ENCODE measurements at places on chromosomes 11 and 22.

DNA sequence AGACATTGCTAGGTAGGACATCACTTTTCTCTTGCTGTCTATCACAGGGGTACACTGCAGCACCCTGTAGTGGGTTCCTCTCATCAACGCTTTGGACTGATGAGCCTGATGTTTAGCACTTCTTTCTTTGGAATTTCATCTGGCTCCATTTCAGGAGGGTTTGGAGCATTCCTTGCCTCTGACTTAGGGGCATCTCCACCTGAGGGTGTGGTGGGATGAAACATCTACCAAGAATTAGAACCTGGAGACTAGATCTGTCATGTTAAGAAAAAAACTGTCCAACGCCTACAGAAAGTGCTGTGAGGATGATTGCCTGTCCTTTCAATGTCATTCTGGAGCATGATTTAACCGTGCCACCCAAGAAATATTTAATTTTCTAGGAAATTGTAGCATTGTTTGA is 648.4 kb downstream of the ETS1 start:
- no peak for DNase-seq

GRCh38 chr22:28977481-28977971 is 84.1 kb downstream of the C22orf31 start:
- no peak for DNase-seq

DNA sequence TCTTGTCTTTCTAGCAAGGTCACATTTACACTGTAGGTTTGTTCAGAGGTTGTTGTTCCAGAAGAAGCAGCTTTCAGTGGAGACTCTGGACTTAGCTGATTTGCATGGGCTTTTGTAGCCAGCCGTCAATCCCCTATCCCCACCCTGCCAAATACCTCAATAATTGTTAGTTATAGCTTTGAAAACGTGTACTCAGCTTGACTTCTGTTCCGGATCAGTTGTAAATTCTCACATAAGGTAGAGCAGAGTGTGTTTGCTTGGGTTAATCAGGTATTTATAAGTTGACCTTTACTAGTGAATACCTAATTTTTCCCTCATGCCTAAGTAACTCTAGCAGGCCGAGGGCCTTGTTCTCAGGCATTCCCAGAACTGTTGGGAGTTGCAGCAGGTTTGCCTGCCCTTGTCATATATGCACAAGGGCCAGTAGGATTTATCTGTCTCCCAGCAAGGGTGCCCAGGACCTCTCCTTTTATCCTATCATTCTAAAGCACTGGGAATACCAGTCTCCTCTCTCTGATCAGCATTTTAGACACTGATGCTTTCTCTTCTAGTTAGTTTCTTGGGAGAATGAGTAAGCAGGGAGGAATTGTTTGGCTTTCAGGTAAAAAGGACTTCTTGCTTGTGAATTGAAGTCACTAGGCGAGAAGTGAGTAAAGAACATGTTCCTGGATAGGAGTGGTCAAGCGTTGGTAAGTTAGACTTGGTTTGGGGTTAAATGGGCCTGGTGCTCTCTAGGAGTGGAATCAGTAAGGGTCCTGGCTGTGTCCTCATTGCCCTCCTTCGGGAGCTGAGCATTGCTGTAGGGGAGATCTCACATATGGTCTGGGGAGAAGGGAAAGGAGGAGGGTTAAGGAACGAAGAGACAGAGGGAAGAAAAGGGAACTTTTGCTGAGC is 22.1 kb downstream of the STIM1 start:
- no peak for DNase-seq

GRCh38 chr11:100918551-100919500 is 210.8 kb downstream of the PGR start:
- DNase-seq = no peak

DNA sequence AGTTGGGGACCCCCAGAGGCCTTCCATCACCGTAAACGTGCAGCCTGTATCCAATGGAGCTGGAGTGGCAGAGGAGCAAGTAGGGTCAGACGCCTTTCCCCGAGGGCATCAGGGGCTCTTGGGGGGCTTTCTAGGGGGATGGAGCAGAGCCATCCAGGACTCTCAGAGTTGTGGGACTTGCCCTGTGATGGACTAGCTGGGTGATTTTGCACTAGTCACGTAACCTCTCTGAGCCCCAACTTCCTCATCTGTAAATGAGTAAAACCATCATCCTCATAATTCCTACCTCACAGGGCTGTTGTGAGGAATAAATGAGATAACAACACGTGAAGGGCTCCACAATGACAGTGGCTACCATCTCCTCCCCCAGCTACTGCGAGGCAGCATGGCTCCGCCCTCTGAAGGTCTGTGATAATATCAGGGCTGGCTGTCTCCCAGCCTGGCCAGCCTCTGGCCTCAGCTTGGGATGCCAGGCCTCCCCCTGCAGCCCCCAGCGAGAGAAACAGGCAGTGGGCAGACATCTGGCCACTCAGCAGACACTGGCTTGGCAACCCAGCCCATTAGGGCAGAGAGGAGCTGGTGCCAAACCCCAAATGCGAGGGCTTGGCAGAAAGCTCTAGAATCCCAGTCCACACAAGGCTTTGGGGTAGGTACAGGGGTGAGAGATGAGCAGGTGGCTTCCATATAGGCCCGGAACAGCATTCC is 6.7 kb downstream of the USP2 start:
- no peak for DNase-seq

GRCh38 chr11:74024261-74025029 is 15.6 kb upstream of the UCP3 start:
- DNase-seq = no peak

DNA sequence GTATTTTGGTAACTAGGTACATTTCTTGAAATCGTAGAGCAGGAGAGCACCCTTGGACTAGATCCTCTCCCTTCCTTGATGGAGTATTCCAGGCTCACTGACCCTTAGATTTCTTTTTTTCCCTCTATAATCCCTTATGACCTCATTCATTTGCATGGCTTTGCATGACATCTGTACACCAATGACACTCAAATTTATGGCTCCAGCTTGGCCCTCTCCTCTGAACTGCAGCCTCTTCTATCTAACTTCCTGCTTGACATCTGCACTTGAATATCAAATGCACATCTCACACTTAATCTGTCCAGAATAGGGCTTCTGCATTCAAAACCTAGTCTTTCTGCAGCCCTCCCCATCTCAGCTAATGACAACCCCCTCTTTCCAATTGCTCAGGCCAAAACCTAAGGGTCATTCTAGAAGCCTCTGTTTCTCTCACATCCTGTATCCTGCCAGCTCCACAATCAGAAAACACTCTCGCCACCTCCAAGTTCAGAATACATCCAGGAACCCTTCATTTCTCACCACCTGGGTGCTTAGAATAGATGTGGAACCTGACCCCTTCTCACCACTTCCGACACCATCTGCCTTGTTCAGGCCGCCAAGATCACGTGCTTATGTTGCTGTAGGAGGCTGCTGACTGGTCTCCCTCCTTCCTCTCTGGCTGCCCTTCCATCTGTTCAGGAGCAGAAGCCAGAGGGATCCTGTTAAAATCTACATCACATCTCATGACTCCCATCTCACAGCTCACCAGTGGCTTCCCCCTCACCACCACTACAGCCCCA is 138.9 kb upstream of the MTNR1B start:
- no peak for DNase-seq

GRCh38 chr11:68322052-68322430 is 9.7 kb downstream of the LRP5 start:
- DNase-seq = no peak

- peak; percentile 46 for DNase-seq
These were observed 1.7 kb downstream of the CAPRIN1 start for GRCh38 chr11:34053161-34053686.

- DNase-seq = no peak
These were observed 467.9 kb upstream of the B3GAT1 start for GRCh38 chr11:134879931-134880330.

GRCh38 chr11:73342633-73343032 is 33.6 kb upstream of the RELT start:
- DNase-seq = no peak

GRCh38 chr22:17232406-17232805 is 13.2 kb upstream of the ADA2 start:
- DNase-seq = no peak

- DNase-seq = no peak
These were observed 22.3 kb upstream of the SPON1 start for GRCh38 chr11:13939961-13940906.

- no peak for DNase-seq
These were observed 1086.3 kb downstream of the FAM181B start for GRCh38 chr11:81647374-81647773.

- no peak for DNase-seq
These were observed 14.3 kb upstream of the CREB3L1 start for GRCh38 chr11:46263120-46263519.

DNA sequence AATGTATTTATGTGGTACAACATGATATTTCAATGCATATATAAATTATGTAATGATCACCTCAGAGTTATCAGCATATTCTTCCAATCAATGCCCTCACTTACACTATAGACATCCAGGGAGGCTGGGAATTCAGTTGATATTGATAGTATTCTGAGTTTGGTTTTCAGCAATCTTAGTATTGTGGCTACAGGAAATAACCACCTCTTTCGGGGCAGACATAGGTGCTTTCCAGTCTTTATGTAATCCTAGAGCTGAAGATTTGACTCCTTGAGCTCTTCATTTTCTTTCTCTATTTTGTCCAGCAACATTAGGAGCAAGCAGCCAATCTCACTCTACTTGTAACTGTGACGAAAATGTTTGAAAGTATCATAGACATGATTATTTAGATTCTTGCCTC is 712.7 kb upstream of the KIRREL3 start:
- DNase-seq = no peak

DNA sequence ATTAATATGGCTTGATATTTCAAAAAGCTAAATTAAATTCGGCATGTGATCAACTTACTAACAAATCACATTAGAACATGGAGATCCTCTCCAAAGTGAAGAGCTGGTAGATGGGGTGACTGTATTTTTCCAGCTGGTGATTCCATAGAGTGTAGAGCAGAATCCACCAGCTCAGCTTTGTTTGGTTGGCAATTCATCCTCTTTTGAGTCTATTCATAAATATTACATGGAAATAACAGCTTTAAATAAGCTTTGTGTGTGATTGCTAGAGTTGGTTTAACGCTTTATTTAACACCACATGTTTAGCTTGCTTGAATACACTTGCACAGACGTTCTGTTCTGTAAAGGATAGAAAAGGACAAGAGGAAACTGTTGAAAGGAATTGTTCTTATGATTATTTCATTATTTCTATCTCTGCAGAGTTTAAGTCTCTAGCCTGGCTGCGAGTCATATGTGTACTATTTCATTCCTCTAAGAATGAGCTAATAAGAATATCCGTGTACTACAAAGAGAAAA is 738.3 kb upstream of the KIRREL3 start:
- no peak for DNase-seq

DNA sequence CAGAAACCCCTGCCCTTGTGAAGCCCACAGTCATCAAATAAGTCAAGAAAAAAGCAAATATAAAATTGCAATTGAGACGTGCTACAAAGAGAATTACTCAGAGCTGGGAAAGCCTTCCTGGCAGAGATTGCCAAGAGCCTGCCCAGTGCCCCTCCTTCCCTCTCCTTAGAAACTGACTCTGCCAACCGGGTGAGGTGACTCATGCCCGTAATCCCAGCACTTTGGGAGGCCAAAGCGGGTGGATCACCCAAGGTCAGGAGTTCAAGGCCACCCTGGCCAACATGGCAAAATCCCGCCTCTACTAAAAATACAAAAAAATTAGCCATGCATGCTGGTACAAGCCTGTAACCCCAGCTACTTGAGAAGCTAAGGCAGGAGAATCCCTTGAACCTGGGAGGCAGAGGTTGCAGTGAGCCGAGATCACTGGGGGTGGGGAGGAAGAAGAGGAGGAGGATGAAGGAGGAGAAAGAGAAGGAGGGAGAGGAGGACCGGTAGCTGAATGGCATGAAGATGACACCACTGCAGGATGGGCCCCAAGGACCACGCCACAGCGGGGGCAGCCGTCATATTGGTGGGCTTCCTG is 76.1 kb upstream of the RTL6 start:
- DNase-seq = no peak

DNA sequence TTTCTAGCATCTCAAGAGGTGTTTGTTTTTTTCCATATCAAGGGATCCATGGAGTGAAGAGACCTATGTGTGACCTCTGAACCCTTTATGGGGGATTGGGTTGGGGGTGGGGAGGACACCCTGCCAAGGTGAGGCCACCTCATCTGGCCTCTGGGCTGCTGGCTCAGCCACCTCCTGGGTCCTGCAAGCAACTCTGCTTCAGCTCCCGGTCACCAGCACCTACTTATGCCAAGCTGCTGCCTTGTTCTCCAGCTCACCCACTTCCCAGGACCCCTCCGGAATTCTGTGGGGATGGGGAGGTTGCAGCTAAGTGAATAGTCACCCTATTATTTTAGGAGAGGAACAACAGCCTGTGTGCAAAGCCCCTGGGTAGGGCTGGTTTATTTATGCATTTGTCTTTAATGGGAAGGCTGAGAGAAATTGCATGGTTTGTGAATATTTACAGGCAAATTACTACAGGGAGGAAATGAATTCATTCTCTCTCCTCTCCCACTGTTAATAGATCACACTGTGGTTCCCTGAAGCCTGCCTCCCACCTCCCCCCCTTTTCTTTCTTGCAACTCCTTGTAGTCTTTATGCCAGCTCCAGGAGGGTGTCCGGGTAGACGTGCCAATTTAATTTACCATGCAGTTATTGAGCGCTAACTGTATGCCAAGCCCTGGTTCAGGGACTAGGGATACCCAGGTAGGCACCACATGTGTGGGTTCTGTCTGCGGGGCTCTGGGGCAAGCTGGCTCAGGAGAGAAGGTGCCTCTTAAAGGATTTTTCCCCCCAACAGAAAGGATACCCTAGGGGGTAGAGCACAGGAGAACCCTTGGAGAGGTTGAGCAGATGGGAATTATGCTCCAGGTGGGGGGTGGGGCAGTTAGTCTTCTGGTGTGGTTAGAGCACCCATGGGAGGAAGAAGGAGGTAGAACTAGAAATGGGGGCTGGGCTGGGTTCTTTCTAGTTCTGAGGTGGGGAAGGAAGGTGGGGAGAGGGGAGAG is 50.7 kb downstream of the TSPAN18 start:
- DNase-seq = no peak
